ENCODE measurements at places on chromosomes 2 and 18.
A peak's percentile ranks its signal among the peaks of the same experiment; 100 is the strongest.

DNA sequence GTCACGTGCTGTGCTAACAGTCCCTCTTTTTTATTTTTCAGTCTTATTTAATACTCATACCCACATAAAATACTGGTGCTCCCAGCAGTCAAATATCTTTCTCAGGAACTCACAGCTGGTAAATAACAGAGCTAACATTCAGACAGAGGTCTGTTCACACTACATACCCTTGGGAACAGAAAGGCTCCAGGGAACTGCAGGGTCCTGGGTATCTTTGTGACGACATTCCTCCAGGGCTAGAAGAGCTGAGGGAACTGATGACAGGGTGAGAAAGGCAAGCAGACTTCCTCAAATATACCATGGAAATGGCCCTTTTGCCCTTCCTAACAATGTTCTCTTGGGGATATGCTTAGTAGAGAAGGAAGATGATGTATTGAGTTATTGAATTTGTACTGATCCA lies 19.3 kb downstream of the PDE6D start:
- DNase-seq, result no peak

GRCh38 chr2:85390941-85391669 lies 19.1 kb downstream of the CAPG start:
- no peak for DNase-seq

DNA sequence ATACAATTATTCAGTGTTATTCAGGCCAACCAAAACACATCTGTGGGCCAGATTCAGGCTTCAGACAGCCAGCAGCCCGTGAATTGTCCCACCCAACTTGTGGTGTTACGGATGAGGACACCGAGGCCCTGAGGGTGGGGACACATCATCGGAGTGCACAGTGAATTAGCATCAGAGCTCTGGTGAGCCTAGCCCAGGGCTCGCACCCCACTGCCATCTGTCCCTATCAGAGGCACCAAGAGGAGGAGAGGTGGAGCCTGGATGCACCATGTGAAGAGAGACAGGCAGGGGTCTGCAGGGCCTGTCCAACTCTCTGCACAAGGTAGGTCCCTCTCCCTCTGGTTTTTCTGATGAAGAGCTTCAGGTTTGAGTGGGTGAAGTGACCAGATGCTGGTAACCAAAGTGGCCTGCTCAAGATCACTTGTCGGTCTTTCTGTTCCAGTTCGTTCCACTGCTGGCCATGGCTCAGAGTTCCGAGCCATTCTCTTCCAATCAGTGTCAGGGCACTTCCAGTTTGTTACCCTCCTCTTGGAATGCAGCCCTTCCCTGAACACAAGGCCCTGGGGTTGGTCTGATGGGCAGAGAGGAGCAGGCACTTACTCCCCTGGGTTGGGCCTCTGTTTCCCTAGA lies 14.8 kb upstream of the GLI2 start:
- DNase-seq, result no peak

- DNase-seq, result peak; percentile 27
These were observed 2.2 kb upstream of the CASP8 start for GRCh38 chr2:201257956-201258665.

DNA sequence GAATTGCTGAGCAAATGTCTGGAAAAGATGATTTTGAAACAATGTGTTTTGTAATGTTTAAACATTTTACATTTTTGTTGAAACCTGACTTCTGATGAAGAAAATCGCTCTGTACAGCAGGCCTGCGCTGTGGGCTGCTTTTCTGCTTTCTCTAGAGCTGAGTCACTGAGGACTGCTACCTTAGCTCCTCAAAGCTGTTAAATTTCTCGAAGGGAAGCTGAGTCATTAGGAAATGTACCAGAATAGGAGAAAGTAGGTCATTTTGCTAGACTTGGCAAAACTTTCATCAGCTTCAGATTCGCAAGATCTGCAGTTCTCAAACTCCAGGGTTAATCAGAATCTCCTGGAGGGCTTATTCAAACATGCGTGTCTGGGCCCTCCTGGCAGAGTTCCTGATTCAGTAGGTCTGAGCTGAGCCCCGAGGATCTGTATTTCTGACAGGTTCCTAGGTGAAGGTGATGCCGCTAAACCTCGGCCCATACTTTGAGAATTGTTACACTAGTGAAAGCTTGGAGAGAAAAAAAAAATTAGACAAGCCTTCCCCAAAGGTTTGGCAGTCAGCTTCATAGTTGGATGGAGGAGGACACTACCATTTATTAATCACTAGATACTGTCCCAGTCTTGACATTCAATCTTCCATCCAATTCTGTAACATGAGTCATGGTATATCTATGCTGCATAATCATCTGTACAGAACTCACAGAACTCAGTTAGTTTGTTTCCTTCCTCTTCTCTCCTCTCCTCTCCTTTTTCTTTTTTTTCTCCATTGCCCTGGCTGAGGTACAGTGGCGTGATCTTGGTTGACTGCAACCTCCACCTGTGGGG lies 297.6 kb downstream of the PARD3B start:
- no peak for DNase-seq

DNA sequence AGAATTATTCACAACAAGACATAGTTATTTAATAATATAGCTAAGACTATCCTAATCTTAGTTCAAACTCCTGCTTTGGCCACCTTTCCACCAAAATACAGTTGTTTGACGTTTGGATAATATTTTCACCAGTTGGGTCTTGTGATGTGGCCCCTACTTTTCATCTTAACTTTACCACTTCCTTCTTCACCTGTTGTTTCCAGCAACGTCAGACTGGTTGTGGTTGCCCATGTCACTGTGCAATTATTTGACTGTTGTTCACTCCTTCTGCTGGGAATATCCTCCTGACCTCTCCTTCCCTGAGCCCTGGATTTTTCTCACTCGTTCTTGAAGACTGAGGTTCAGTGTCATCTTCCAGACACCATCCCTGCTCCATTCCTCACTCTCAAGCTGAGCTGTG lies 132.2 kb upstream of the RASGRP3 start:
- no peak for DNase-seq

DNA sequence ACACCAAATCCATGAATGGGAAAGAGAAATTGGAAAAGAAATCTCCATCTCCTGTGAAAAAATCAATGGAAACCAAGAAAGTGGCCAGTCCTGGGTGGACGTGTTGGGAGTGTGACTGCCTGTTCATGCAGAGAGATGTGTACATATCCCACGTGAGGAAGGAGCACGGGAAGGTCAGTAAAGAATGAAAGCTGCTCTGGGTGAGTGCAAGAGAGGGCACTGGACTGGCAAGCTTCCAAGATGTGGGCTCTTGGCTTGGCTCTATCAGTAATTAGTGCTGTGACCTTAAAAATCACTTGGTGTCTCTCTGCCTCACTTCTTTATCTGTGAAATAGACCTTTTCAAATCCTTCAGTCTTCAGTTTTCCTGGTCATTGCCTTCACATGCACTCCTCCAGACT lies 89.0 kb downstream of the ZNF532 start:
- peak; percentile 43 for DNase-seq

DNA sequence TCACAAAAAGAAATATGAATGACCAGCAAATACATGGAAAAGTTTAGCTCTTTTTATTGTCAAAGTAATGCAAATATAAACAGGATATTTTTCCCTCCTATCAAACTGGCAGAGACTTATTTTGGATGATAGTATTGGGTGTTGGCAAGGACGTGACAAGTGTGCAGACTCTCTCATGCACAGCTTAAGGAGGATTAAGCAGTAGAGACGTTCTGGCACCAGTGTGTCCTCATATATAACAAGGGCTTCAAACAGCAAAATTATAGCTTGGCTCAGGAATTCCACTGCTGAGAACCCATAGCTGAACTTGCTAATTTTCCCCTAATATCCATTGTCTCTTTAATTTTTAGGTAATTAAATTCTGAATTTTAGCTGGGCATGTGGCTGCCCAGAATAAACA lies 114.4 kb downstream of the FAM124B start:
- DNase-seq, result no peak

- DNase-seq, result no peak
These were observed 34.6 kb downstream of the ODC1 start for GRCh38 chr2:10413503-10413902.

GRCh38 chr2:128362889-128363228 lies 44.2 kb upstream of the HS6ST1 start:
- no peak for DNase-seq

DNA sequence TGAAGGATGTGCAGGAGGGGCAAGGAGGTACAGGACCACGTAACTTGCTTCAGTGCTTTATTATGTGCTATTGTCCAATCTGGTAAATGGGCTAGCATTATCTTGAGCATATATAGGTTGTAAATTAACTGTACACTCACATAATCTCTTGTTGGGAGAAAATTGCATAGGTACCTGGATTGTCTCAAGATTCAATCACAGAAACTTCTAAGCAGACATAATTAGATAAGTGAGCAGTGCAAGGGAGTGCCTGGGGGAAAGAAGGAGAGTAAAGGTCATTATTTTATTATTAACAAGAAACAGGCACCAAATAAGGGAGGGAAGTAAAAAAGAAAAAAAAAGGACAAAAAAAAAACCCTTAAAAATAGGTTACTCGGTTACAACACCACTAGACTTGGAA lies 186.2 kb downstream of the MBD5 start:
- no peak for DNase-seq

DNA sequence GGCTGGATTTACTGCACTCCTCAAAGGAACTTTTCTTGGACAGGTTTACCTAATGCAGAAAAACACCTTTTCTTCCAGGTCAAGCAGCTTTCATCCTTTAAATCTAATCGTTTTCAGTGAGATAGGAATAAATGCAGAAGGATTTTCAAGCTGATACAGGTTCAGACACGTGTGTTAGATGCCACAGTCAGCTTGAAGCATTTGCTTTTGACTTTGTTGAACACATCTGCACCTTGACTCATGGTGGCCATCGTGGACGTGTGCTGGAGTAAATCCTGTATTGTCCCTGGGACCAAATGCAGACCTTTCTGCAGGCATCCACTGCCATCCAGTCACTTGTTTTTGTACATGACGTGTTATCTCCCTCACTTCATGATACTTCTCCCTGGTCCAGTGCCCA lies 61.9 kb downstream of the KLHL29 start:
- DNase-seq, result no peak

DNA sequence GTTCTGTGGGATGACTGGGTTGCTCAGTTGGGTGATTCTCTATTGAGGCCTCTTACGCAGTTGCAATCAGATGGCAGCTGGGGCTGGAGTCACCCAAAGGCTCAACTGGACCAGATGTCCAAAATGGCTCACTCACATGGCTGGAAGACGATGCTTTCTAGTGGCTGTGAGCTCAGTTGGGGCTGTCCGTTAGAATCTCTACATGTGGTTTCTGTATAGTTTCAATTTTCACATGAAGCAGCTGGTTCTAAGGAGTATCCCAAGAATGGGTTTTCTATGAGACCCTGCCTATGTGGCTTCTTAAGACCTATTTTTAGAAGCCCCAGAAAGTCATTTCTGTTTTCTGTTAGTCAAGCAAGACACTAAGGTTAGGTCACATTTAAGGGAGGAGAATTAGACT lies 4.4 kb downstream of the XRCC5 start:
- no peak for DNase-seq

GRCh38 chr18:80033181-80034067 lies 810 bp upstream of the RBFA start:
- no peak for DNase-seq

GRCh38 chr2:10844097-10844496 lies 31.5 kb upstream of the PDIA6 start:
- DNase-seq, result no peak

GRCh38 chr18:61676773-61677434 lies 215.9 kb downstream of the RNF152 start:
- no peak for DNase-seq

- no peak for DNase-seq
These were observed 65.6 kb downstream of the STRADB start for GRCh38 chr2:201517094-201517493.

DNA sequence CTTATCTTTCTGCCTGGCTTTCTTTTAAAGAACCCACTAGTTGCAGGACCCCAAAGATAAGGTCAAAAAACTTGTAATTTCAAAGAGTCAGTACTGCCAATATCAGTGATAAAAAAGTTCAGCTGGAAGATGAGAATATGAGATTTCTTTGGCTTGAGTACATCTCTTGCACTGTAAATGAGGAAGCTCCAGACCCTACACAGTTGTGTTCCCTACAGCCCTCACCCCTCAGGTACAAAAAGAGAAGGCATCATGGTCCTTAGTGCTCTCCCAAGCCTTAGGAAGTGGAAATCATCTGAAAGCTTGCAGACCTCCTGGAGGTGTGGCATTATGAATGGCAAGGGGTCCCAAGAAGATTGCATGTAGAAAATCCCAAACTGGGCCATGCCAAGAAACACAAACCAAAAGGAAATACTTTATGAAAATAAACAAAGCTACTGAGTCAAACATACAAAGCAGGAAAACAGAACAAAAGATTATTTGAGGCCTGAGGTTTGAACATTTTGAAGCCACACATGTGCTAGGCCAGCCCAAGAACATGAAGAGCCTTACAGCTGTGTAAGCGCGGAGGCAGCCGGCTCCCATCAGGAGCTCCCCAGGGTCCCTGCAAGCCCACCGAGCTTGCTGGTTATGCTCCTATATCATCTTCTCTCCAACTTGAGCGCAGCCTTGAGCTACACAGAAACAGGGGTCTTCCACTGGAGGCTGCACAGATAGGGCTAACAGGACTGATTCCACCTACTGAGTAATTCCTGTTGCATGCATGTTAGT lies 217.0 kb downstream of the OSR1 start:
- no peak for DNase-seq

GRCh38 chr2:240233885-240234502 lies 93.5 kb upstream of the OTOS start:
- no peak for DNase-seq

- no peak for DNase-seq
These were observed 155.1 kb upstream of the RASGRP3 start for GRCh38 chr2:33321236-33321771.

- no peak for DNase-seq
These were observed 49.5 kb downstream of the TIMM21 start for GRCh38 chr18:74197705-74198341.

- no peak for DNase-seq
These were observed 87.0 kb downstream of the CERS6 start for GRCh38 chr2:168543037-168543436.

GRCh38 chr2:10810202-10811161 lies 2.1 kb downstream of the PDIA6 start:
- no peak for DNase-seq

DNA sequence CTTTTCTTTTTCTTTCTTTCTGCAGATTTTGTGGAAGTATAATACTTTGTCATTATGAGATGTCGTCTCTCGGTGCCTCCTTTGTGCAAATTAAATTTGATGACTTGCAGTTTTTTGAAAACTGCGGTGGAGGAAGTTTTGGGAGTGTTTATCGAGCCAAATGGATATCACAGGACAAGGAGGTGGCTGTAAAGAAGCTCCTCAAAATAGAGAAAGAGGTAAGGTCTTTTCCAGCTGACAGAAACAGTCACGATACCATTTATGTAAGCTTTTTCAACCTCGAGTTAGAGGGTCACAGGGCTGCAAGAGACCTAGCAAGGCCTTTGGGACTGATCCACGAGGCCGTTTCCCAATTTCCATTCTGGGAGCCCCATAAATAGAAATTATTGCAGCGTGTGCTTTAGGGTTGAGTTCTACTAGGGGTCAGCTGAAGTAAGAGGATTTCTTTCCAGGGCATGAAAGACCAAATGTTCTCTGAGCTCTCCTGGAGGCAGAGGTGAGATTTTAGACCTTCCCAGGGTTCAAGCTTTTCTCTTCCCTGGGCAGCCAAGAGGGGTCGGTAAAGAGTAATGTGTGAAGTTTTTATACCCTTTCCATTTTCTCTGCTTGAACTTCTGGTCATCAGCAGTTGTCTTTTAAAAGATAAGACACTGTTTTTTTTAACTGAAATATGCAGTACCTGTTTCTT lies 15.5 kb downstream of the MAP3K20 start:
- no peak for DNase-seq

GRCh38 chr2:26562811-26563645 lies 78.1 kb downstream of the CIB4 start:
- DNase-seq, result peak; percentile 34
